ENCODE measurements at places on chromosomes 6 and 20. TPM values are rescaled to one million over a fixed set of nuclear protein-coding genes. Genes with fewer than 3 reads are reported as not detected.

- no peak for DNase-seq
Measured at GRCh38 chr6:96743496-96743895, 93.8 kb downstream of the GPR63 start.

GRCh38 chr6:52724406-52725121 lies 38.7 kb downstream of the GSTA2 start:
- peak; percentile 90 for DNase-seq

GRCh38 chr20:23150304-23151007 lies 64.3 kb upstream of the CD93 start:
- DNase-seq, result no peak

DNA sequence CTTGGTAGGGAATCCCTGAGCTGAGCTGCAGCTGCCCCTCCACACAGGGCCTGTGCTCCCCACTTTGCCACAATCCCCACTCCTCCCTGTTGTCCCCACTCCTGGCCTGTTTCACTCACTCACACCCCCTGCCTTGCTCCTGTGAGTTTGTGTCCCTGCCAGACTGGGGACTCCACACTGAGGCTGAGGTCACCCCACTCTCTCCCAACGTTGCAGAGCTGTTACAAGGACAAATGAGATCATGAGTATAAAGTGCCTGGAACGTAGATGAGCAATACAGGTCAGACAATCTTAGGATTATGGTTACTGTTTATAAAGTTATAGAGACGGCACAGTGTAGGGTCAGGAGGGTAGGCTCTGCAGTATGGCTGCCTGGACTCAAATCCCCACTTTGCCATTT lies 426.0 kb upstream of the SULF2 start:
- no peak for DNase-seq

- no peak for DNase-seq
Measured at GRCh38 chr20:41046716-41047115, 18.1 kb downstream of the TOP1 start.

The MAP7 gene
- total RNA-seq, result 2.1 TPM

The PFDN6 gene
- 44.4 TPM for total RNA-seq

The ANKRD6 gene
- total RNA-seq, result 15.0 TPM

The ANKRD66 gene
- not detected for total RNA-seq

All from Right ventricle myocardium superior (tissue), 1 donor.